ENCODE measurements at places on chromosomes 1 and 21. TPM values are rescaled to one million over a fixed set of nuclear protein-coding genes. Genes with fewer than 3 reads are reported as not detected.

GRCh38 chr1:87852410-87853161 is 523.9 kb downstream of the LMO4 start:
- DNase-seq = no peak

DNA sequence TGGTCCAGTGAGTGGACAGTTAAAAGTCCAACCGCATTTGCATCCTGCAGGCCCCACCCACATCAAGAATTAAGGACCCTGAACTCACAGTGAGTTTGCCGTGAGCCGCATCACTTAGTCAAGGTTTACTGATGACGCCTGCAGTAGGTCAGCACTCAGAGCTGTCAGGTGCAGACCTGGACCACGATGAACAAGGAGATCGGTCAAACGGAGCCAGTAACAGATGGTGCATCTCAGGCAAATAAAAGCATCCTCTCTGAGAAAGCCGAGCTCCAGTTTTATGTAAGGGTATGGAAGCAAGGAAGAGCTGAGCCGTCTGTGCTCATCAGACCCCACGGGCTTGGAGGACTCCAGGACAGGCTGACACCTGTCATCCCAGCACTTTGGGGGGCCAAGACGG is 4.5 kb downstream of the PRDM15 start:
- no peak for DNase-seq

DNA sequence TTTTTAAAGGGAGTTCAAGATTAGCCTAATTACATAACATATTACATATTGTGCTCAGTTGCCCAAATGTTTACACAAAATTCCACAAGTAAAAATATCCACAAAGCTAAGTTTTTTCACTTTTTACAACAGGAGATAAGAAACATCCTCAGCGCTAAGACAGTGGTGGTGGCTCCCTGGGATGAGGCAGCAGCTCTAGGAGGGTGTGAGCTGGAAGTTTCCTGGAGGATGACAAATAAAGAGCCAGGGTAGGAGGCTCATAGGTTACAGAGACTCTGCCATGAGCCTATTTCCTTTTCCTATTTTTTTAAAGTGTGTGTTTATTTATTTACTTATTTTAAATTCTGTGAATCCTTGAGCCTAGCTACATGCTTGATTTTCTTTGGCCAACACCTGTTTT is 91.7 kb downstream of the COL24A1 start:
- DNase-seq = no peak

DNA sequence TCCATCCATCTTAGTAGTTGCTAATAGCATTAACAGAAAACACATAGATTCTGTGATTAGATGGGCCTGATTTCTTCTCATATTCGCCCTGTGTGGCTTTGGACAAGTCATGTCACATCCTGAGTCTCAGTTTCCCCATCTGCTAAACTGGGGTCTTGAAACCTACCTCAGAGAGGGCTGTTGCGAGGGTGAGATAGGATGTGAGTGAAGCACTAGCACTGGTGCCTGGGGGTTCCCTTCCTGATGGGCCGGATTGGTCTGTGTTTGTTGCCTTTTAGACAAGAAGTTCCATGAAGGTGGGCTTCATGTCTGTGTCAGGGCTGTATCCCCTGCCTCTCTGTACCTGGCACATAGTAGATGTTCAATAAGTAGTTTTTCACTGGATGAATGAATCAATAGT is 3.5 kb upstream of the MAN1C1 start:
- DNase-seq = no peak

DNA sequence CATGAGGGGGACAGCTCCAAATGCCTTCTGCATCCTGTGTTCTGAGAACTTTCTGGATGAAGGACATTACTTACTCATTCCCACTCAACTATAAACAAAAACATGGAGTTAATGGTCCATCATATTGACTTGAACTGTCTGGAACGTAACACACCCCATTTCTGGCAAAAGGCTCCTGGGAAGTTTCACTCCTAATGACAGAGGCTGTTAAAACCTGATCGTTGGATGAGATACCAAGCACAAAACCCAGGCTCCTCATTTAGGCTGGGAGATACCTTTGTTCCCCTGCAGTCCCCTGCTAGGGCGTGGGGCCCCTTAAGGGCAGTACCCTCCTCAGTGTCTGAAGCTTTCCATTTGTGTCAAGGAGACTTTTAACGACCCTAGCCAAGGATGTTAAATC is 78.9 kb downstream of the RHOU start:
- DNase-seq = no peak

- DNase-seq = no peak
Observed at GRCh38 chr1:33322870-33323585, 2.1 kb upstream of the A3GALT2 start.

DNA sequence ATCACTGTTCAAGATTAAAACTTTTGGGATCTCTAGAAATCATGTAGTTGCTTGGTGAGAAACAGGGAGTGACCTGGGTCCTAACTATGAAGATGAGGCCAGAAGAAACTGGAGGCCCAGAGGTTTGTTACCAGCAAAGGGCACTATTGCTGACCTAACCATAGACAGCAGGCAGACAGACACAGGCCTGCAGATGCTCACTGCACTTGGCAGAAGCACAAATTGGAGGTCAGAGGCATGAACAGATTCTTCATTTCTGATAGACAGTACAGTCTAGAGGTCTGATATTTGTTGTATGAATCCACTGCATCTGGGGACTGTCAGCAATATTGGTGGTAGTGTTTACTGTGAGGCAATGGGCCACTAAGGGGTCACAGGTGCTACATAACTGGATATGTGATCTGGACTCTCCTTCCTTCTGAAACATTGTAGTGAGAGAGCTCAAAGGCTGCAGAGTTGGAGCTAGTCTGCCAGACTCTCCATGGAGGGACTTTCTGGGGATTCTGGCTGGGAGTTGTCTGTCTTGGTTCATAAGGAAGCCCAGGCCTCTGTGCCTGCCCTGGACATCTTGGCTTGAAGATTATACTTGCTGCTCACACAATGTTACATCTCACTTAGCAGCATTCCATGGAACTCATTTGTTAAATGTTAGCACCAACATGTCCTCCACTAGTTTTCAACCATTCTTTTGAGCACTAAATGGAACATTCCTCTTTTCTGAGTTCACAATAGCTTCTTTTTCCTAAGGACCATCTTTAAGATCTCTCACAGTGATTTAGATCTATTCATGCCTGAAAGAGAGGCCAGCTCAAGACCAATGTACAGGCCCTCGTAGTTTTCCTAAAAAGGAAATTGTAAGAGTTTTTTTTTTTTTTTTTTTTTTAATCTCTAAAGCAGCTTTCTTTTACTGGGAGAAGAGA is 26.9 kb upstream of the CCN1 start:
- DNase-seq = peak; percentile 31

GRCh38 chr1:17265162-17265561 is 16.3 kb downstream of the PADI3 start:
- no peak for DNase-seq

DNA sequence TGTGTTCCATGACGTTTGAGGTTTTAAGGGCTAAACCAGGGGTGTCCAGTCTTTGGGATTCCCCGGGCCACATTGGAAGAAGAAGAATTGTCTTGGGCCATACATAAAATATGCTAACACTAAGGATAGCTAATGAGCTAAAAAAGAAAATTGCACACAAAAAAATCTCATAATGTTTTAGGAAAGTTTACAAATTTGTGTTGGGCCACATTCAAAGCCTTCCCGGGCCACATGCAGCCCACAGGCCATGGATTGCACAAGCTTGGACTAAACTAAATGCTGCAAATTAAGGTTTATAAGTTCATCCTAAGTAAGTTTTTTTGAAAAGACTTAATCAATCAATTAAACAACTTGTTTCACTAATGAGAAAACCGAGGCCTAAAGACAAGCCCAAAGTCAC is 21.9 kb downstream of the NIBAN1 start:
- DNase-seq = no peak

- no peak for DNase-seq
Observed at GRCh38 chr1:152981146-152981871, 2.6 kb upstream of the SPRR1A start.

- peak; percentile 85 for DNase-seq
Observed at GRCh38 chr1:218459878-218460711, 115.0 kb downstream of the TGFB2 start.

DNA sequence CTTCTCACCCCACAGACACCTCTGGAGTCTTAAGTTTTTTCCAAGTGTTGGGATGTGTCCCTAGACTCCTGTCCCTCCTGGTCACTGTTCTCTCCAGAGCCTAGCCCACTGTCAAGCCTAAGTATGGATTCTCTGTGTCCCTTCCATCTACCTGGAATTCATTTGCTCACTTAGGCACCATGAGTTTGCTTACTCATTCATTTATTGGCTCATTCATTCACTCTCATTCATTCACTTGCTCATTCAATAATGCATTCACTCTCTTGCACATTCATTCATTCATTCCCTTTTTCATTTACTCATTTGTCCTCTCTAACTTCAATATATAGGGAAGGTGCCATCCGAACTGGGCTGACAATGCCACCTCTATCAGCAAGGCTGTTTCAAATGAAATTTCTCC is 1.6 kb downstream of the S100A16 start:
- no peak for DNase-seq

- no peak for DNase-seq
Observed at GRCh38 chr1:56215771-56216170, 363.6 kb downstream of the PLPP3 start.

DNA sequence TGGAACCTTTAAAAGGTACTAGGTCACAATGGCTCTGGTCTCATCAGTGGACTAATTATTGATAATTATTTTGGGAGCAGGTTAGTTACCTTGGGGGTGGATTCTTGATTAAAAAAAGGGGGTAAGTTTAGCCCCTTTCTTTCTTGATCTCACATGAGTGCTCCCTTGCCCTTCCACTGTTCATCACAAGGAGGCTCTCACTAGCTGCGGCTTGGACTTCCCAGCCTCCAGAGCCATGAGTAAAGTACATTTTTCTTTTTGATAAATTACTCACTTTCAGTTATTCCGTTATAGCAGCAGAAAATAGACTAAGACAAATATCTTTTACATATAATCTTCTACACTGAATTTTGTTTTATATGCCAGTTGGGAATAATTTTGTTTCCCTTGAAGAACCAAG is 254.8 kb upstream of the DEPDC1 start:
- DNase-seq = no peak

GRCh38 chr1:176754676-176755075 is 291.7 kb downstream of the PAPPA2 start:
- DNase-seq = no peak

- no peak for DNase-seq
Observed at GRCh38 chr1:174258148-174258550, 98.8 kb downstream of the RABGAP1L start.

Gene NCF2
- 3.1 TPM for polyA plus RNA-seq

Gene PTGFR
- polyA plus RNA-seq = 6.6 TPM

Gene ITGB2
- polyA plus RNA-seq = 20.9 TPM

Gene KRTAP12-2
- not detected for polyA plus RNA-seq

Gene GSTM5
- polyA plus RNA-seq = 21.0 TPM

Gene CYP2J2
- polyA plus RNA-seq = 6.1 TPM

Gene DAB1
- 19.7 TPM for polyA plus RNA-seq
